ENCODE measurements at places on chromosomes 2 and 18.
A peak's percentile ranks its signal among the peaks of the same experiment; 100 is the strongest.

GRCh38 chr2:240624950-240625621, at the start of gene GPR35:
Gene GPR35, plus strand, starts transcription at chr2:240625480. Its CDS starts 4,473 bp downstream, at chr2:240629953.
- DNase-seq, result no peak

- peak; percentile 37 for DNase-seq
Measured at GRCh38 chr2:127623388-127624319, 22.3 kb upstream of the GPR17 start.

GRCh38 chr2:42032224-42032620, 15.6 kb upstream of the PKDCC start:
- DNase-seq, result no peak

- no peak for DNase-seq
Measured at GRCh38 chr2:133292259-133292658, 276.0 kb downstream of the NCKAP5 start.

DNA sequence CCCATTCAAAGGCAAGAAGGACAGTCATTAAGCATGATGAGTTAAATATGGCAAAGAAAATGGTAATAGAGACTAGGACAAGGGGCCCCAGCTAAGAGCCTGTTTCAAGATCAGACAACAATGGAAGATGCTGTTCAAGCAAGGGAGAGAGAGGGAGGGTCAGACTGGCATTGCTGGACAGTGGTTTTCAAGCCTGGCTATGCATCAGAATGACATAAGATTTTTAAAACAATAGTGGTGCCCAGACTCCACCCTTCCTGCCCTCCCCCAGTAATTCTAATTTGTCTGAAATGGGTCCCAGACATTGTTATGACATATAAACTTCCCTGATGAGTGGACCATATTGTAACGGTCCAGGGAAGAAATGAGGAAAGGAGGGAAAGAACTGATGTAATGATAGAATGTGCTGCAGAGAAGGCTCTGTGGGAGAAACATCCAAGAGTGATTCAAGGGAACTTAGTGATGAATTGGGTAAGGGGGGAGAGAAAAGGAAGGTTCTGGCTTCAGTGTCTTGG, 112.9 kb upstream of the TRIB2 start:
- DNase-seq, result no peak

- DNase-seq, result no peak
Measured at GRCh38 chr18:12939162-12939561, 8.6 kb upstream of the SEH1L start.

DNA sequence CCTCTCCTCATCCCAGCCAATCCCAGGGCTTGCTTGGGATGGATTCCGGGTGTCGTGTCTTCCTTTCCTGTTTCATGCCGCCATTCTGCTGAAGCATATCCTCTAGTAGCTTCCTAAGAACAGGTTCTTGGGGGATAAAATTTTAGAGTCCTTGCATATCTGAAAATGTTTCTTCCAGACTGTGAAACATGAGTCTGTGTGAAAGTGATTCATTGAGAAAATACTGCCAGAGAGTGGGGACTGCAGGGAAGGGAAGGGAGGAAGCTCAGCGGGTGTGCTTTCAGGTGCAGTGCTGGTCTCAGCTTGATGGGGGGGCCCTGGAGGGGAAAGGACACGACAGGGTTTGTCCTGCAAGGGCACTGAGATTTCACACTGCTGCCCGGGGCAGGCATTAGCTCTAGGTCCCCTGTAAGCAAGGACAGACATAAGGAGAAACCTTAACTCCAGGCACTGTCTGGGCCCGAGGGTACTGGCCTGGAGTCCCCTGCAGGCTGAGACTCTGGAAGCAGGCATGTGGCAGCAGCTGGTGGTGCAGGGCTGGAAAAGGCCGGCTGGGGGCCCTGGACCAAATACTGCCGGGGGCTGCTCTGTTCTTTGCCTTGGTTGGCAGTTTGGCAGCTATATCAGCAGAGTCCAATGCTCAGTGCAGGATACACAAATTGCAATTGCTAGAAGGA, 97.6 kb upstream of the HS6ST1 start:
- no peak for DNase-seq

- no peak for DNase-seq
Measured at GRCh38 chr2:43538034-43538670, 57.7 kb downstream of the THADA start.

DNA sequence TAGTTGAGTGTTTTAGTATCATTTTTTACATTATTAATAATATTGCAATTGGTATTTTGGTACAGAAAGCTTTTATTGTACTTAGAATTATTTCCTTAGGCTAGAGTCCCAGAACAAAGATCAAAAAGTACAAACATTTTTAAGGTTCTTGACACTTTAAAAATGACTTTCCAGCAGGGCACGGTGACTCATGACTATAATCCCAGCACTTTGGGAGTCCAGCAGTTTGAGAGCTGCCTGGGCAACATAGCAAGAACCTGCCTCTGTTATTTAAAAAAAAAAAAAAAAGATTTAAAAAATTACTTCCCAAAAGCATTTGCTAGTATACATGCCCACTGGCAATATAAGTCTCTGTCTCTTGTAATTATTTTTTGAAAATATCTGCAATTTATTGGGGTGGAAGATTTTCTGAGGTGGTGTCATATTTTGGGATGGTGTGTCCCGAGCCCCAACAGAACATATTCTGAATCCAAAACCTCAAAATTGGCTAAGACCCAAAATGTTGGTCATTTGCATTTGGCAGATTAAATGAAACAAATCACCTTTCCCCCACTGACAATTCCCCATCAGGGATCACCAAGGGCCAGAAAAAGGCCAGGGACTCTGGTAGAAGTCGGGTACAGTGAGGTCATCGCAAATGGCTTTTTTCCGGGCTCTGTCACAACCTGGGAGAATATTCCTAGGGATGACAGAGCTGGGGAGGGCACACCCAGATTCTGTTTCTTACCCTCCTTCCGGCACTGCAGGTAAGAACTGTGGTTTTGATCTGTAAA, 42.1 kb downstream of the NIFK start:
- DNase-seq, result no peak

DNA sequence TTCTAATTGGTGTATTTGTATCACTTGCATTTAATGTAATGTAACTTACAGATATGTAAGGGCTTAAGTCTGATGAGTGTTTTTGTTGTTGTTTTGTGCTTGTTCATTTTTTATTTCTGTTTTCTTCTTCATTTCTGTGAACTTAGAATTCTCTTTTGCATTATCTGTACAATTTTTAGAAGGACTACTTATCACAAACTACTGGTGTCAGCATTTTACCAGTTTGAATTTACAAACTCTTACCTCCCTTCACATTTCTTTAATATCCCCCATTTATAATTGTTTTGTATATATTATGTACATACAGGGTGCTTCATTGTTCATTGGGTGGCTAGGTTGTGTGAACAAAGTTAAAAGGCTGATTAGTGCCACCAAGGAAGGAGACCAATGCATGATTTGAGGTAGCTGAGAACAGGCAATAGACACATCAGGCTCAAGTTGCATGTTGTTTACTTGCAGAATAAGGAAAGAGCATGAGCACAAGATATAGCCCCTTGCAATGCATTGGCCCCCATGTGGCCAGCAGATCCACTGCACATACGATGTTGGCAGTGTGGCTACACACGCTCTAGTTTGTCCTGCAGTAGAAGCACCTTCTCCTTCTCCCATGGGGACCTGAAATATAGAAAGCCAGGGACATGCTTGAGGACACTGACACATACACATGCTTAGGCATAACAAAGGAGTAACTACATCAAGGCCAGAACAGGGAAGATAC, 198.2 kb downstream of the CD8B2 start:
- DNase-seq, result no peak

- no peak for DNase-seq
Measured at GRCh38 chr2:56133441-56133840, 50.3 kb upstream of the CCDC85A start.

DNA sequence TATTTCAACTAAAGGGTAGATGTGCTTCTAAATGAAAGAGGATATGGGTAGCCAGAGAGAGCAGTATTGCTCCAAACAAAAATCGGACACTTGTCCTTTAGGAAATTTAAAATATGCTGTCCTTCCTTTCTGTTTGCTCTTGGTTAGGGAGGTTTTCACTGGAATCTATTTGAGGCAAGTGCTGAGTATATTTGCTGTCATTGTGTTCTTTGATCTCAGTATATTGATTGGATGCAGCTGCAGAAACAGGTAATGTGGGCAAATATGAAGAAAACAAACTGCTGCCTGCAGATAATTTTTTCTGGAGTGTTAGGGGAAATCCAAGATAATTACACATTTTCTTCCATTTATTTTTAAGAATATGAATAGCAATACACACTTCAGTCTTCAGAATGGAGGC, 410.2 kb downstream of the NCKAP5 start:
- DNase-seq, result no peak

GRCh38 chr2:191246820-191247380, 1.7 kb downstream of the MYO1B start:
- no peak for DNase-seq

DNA sequence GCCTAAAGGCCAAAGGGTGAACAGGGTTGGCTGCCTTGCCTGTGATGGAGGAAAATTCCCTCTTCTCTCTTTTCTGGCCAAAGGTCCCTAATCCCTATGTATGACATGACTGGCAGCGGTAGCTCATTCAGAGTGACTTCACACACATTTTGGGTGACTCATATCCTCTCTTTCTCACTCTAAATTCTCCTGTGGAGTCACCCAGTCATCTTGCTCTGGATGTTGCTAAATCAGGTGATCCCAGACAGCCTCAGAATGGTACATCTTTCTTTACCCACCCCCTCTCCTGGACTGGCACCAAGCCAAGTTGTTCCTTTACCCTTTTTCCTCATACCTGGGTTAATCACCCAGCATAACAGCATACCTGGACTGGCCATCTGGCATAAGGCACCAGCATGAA, 77.2 kb downstream of the NEURL3 start:
- no peak for DNase-seq

DNA sequence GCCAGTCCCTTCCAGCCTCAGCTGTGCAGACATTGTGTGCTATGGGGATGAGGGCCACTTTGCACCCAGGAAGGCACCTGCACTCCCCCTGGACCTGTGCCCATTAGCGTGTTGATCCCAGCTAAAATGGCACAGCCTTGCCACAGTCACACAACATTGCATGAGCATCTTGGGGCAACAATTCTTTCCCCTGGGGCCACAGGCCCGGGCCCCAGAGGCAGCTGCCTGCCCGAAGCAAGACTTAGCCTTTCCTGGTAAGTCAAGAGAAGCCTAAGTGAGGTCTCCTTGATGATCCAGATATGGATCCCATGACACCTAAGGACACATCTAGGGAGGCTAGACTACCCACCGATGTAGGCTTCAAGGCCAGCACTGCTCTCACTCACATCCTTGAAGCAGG, 202.1 kb downstream of the BCL11A start:
- DNase-seq, result no peak

DNA sequence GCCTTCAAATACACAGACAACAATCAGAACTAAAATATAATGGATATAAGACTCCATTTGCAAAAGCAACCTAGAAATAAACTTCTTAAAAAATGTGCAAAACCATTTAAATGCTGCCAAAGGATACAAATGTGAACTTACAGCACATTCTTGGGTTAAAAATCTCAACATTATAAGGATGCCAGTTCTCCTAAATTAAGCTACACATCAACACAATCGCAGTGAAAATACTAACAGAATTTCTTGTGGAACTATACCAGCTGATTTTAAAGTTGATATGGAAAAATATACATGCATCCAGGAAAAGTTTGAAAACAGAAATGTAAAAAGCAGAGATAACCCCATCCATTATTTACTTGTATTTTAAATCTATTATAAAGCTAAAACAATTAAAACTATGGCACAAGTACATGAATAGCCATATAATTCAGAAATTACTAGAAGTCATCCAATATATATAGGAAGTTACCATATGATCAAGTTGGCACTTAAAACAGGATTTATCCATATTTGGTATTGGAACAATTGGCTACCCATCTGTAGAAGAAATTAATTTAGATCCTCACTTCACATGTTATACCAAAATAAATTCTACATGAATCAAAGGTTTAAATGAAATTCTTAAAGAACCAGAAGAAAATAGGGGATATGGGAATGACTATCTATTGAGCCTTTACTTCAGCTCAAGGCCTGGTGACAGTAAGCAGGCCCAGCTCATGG, 151.7 kb upstream of the GLI2 start:
- no peak for DNase-seq

DNA sequence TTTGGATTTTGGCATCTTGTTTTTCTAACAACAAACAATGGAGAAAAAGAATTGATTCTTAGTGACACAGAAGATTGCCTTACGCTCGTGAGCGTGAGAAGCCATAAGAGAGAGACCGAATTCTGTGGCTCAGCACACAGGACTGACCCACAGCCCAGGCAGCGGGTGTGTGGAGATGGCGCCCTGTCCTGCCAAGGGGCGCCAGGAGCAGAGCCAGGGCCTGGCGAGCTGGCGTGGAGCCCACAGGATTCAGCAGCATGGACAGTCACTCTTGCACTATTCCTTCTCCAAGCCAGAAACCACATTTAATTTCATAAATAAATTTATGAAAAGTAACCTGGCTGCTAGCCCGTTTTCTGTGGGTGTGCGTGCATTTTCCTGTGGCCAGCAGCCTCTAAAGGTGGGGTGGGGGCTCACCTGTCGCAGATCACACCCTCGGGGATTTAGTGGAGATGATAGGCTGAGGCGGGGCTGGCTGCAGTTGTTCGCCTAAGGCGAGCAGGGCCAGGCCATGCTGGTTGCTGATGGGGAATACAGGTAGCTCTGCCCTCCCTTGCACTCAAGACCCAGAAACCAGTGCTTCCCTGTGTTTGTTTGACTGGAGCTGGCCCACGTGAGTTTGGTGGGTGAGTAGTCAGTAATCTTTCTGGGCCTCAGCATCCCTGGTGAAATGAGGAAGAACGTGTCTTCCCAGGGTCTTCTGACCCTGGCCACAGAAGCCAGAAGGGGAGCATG, 46.2 kb downstream of the FAM168B start:
- DNase-seq, result no peak

- no peak for DNase-seq
Measured at GRCh38 chr2:102582845-102583244, 36.5 kb upstream of the SLC9A2 start.

DNA sequence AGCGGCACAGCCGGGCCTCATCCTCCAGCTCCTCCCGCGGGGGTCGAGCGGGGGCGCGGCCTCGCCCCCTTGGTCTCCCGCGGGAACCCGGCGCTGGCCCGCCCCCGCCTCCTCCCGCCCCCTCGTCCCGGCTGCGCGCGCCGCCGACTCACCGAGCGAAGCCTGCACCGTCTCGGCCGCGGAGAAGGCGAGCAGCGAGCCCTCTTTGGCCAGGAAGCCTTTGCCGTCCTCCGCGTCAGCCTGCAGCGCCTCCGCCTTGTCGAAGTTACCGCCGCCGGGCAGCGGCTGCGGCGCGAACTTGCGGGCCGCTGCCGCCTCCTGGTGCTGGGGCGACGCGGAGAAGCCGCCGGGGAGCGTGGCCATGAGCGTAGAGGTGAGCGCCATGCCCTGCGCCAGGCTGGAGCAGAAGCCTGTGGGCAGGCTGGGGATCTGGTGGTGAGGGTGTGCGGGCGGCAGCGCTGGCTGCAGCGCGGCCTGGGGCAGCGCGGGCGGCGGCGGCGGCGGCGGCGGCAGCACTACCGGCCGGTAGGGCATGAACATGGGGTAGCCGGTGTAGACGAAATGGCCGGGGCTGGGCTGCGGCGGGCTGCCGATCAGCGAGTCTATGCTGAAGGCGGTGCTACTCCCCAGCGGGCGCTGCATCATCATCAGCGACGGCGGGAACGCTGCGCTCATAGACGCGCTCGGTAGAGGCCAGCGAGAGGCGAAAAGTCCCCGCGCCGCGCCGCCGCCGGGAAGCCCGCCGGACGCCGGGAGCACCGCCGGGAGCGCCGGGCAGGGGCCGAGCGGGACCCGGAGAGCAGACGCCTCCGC, 683 bp downstream of the GBX2 start:
- peak; percentile 50 for DNase-seq

All from NCI-H1417 (cell line).